ENCODE measurements at places on chromosomes 16 and 17. TPM values are rescaled to one million over a fixed set of nuclear protein-coding genes. Genes with fewer than 3 reads are reported as not detected.

RSAD1 gene
- polyA plus RNA-seq = 28.5 TPM

NPIPA3 gene
- polyA plus RNA-seq = 1.5 TPM

CD68 gene
- 595 TPM for polyA plus RNA-seq

CHRNE gene
- 2.3 TPM for polyA plus RNA-seq

B3GNT9 gene
- polyA plus RNA-seq = 8.4 TPM

RHBDF1 gene
- polyA plus RNA-seq = 51.2 TPM

DNA sequence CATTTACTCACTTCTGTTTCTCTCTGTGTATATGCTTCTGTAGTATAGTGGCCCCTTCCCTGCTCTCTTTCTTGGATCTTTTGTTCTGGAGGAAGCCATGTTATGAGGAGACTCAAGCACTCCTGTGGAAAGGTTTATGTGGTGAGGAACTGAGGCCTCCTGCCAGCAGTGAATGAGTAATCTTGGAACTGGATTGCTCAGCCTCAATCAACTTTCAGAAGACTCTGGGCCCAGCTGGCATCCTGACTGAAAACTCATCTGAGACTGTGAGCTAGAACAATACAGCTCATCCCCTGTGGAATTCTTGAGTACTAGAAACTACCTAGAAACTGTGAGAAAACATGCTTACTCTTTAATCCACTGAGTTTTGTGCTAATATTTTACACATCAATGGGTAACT lies 133.1 kb upstream of the ZKSCAN2 start:
- no peak for DNase-seq

DNA sequence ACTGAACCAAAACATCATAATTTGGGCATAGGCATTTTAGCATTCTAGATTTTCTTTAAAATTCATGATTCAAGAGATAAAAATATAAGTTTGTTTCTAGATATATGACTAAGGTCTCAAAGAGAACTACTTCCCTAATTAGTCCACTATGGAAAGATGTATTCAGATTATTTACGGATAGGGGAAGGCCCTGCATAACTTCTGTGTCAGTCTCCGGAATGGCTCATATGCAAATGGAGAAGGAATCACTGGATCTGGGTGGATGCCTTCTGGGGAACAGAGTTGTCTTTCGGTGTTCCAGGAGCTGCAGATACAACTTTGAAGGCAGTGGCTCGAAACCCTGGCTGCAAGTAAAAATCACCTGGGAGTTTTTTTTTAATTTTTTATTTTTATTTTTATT lies 17.1 kb upstream of the WFIKKN2 start:
- no peak for DNase-seq

DNA sequence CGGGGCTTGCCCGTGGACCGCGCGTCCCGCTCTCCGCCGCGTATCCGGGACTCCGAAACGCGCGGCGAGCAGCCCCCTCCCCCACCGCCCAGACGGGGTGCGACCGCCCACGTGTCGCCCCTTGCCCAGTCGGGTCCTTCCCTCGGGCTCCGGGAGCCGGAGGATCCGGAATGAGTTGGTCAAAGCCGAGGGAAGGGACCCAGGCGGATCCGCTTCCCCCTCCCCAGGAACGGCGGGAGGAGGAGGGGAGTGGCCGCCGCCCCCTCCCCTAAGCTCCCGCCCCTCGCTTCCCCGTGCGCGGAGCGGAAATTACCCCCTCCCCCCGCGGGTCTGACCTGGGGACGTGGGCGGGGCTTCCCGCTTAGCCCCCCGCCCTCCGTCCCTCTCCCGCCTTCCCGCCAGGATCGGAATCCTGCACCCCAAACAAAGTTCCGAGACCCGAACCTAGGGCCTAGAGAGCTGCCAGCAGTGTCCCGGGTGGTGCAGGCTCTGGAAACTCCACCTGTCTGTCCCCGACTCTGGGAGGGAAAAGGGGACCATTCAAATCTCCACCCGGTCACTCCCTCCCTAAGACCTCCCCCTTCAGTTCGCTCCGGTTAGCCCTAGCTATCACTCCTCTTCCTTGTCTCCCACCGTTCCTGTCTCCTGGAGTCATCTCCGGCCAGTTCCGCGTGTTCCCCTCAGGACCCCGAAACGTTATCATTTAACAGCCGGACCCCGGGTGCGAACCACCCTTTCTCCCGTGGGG lies 1.0 kb upstream of the IGF2BP1 start:
- peak; percentile 88 for DNase-seq

- peak; percentile 84 for DNase-seq
Observed at GRCh38 chr16:85844786-85845185, 45.3 kb downstream of the COX4I1 start.

- no peak for DNase-seq
Observed at GRCh38 chr16:705431-706188, at the start of gene FBXL16. FBXL16 (minus strand) TSS chr16:705801; CDS start chr16:697405, 8,396 bp downstream.

DNA sequence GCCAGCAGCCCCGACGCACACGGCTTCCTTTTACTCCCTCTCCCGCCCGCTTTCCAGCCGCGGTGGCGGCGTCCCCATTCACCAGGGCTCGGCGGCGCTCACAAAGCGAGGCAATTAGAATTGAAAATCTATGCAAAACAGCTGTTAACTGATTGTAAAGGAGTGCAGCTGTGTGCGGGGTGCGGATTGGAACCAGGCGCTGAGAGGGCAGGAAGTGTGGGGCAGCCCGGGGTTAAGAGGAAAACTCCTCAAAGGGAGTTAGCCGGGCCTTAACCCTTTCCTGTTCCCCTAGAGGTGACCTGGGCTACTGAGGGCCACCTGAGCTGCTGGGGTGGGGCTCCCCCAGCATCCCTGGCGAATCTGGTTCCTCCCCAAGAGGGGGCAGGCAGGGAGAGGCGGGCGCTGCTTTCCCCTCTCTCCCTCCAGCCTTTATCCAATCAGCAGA lies 5.8 kb upstream of the GSE1 start:
- DNase-seq = peak; percentile 95

GRCh38 chr17:19239544-19239943 lies 2.4 kb downstream of the EPN2 start:
- no peak for DNase-seq

DNA sequence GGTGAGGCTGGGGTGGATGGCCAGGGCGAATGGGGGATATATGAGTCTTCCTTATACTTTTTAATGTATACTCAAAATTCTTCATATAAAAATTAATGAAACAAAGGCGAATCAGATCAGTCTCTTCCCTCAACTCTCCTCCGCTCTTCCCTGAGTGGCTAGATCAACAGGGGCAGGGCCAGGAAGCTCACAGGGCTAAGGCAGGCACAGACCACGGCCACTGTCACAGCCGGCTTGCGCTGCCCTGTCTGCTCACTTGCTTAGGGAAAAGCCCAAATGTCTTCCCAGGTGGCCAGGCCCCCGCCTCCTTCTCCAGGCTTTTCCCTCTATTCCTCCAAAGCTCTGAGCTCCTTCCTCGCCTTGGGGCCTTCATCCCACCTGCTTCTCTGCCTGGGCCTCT lies 6.0 kb downstream of the GRIN2C start:
- DNase-seq = no peak

DNA sequence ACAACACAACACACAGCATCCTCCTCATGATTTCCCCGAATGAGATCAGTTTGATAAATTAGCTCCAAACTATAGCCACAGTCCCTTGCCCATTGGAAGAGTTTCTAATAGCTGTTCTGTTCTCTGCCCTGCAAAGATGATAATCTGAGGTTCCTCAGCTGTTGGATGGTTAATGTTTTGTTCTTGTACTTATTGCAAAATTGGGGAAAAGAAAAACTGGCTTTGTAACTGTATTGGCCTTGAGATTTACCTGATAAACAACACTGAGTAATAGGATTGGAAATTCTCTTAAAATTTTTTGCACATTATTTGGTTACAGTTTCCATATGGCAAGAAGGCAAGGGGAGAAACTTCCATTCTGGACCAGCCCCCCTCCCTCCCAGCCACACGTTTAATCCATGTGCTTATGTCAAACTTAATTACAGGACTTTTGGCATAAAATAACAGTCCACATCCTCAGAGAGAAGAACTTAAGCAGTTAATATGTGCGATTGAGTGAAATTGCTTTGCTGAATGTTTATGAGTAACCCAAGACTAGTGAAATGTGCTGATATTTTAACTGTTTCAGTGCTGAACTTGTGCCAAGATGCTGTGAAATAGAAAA lies 119.1 kb upstream of the ZFHX3 start:
- DNase-seq = peak; percentile 71

- DNase-seq = no peak
Observed at GRCh38 chr17:44928950-44929720, 13.8 kb upstream of the GFAP start.

DNA sequence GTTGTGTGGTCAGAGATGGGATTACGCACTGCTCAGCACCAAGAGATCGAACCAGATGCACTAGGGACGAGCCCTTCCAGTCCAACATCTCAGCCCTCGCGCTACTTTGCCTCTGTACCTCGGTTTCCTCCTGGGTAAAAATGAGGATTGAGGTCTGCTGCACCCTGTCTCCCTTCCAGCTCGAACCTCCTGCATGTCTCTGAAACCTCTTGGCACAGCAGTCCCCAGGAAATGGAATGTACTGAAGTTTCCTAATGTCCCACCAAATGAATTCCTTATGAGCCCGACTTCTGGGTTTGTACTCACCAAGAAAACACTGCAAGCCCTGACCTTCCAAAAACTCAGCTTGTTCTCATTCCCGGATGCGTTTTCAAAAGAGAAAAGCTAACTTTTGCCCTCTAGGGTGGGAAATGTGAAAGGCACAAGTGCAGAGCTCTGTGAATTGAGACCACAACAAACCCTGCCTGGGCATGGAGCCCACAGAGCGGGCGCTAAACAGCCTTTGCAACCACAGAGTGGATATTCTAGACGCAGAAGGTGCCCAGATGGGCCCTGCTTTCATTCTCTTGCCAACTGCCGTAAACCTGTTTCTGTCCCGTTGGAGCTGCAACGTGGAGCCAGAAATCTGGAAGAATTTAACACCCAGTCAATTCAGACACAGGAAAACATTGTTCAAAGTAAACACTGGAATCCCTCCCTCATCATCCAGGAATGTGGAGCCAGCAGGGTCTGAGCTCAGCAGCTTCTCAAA lies 10.3 kb downstream of the CDRT4 start:
- DNase-seq = peak; percentile 83

DNA sequence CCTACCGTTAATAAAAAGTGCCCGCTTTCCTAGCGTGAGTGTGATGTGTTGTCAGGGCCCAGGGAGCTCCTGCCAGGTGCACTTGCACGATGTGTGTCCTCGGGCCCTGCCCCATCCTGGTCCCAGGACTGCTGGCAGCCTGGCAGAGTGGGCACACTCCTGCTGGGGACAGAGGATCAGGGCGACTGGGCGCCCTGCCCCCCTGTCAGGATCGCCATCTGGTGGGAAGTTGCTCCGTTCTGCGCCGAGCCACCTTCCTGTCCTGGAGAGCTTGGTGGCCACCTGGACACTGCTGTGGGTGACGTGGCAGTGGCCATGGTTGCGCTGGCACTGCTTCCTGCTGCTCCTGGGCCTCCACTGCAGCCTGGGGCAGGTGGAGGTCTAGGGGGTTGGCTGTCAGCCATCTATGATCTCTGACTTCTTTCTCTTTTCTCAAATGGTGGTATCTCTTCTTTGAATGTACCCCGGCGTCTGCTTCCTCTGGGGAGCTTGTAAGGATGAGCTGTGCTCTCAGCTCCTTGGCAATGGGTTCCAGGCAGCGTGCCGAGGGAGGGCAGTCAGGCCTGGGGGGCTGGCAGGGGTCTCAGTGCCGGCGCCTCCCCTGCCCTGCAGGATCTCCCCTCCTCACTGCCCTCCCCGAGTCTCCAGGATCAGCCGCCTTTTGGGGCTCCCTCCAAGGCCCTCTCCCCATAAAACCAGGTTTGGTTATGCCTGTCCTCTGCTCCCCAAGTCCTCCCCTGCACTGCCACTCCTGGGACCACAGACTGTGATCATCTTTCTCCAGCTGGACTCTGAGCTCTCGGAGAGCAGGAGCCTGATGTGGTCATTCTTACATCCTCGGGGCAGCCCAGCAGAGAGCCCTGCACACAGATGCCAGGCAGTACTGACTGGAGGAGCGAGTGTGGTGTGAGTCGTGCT lies 76.9 kb downstream of the AMFR start:
- DNase-seq = no peak

DNA sequence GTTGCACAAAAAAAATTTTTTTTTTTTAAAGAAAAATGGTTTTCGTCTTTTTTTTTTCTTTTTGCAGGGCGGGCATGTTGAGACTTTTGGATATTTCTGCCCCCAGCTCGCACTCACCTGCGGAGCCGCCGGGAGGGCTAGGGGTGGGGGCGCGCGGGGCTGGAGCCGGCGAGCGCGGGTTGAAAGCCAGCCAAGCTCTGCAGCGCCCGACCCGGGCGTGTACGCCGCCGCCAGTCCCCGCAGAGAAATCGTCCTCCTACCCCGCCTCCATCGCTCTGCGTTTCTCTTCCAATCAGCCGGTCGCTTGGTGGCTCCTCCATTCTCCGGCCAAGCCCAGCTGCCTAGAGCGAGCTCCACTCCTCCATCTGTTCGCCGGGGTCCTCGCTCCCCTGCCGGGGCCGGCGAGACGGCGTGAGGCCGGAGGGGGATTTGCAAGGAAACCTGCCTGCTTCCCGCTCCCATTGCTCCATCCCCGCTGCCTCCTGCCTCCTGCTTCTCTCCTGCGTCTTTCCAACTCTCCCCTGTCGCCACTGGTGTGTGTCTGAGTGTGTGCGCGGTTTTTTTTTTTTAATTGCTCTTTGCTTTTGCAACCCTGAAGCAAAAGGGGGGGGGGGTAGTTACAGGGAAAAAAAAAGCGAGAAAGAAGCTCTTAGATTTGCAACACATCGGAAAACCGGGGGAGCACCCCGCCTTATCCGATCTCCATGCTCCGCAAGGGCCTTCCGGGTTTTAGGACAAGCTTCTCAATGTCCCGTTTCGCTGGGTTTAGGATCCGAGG lies 1.8 kb upstream of the UBTF start:
- DNase-seq = peak; percentile 89

DNA sequence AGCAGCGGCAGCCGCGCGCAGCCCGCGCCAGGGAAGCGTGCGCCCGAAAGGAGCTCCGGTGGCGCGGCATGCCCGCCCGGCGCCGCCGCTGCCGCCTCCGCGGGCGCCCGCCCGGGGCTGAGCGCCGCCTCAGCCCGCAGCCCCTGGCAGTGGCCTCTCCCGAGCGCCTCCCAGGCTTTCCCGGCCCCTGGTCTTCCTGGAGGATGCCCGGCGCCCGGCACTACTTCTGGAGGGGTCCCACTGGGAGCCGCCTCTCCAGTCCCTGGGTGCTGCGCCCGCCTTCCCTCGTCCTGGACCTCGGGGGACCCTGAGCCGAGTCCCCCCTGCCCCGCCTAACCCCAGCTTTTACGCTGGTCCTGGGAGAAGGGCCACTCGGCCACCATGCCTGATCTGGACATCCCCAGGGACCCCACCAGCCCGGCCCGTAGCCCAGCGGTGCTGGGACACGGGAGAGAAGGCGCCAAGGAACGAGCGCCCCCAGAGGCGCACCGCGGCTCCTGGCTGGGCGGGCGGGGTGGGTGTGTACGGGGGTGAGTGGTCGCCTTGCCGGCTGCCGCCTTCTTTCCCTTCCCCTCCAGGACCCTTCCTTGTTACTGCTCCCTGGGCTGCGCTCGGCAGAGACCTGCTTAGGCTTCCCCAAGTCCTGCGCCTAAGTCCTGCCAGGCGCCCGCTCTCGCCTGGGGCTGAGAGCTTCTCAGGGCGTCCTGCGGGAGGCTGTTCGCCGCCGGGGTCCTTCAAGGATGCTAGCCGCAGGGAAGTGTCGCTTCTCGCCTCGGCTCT lies 704 bp downstream of the ASIC2 start:
- peak; percentile 38 for DNase-seq

Measured in lung (tissue), 17 donors.